Esophagus muscularis mucosa (tissue), 4 donors: ENCODE measurements at places on chromosomes 3 and 15. TPM values are rescaled to one million over a fixed set of nuclear protein-coding genes. Genes with fewer than 3 reads are reported as not detected.

DNA sequence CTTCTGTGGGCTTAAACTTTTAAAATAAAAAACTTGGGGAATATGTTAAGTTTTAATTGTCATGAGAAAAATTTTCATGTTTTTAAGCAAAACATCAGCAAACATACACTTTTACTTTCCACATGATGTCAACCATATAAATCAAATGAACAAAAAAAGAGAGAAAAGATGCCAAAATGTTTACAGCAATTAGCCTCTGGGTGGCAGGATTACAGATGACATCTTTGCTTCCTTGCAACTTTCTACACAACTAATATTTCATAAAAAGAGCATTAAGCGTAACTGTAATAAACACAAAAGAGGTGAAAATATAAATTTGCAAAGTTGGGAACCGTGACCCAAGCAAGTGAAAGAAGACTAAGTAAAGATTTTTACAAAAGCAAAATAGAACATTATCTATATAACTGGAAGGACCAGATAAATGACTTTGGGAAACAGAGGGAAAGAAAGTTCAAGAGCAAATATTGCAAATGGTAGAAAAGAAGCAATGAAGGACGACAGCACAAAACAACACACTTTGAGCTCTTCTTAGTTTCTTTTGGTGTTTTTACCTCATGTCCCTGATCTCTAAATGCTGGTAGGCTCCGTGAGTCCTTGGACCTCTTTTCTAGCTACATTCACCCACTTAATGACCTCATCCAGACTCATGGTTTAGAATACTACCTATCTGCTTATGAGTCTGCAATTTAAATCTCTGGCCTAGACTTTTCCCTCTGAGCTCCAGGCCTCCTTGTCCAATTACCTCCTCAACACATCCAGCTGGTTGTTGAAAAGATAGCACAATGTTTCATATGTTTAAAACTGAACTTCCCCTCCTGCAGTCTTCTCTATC lies 9.4 kb downstream of the TP53BP1 start:
- H3K4me3 ChIP-seq: no peak overlapping the region
- no peak overlapping the region for H3K27ac ChIP-seq
- DNase-seq: no peak
- H3K4me1 ChIP-seq: no peaks in the 10 kb centered on the region
- peaks cover 60% of the 10 kb centered on the region for H3K36me3 ChIP-seq

DNA sequence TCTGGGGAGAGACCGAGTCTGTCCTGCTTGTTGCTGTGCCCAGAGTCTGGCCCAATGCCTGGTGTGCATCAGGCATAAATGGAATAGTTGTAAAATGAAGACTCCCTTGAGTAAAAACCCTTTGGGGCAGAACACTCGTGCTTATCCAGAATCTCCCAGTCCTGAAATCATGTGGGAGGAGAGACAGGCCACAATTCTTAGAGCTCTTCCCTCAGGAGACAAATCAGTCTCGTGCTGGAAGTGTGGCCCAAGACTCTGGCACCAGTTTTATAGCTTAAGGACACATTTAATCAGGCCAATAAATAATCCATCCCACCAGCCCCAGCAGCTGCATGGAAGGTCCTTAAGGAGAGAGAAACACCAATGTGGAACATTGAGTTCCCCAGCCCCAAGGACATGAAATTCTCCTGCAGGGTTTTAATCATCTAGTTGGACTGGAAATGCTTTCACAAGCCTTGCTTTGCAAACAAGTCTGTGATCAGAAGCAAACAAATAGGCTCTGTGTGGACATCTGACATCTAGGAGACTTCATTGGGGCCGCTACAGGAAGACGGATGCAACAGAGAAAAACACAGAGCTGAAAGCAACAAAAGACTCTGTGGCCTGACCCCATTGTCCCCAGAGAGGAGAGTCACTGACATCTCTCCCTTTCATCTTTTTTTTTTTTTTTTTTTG lies 70.4 kb downstream of the LSM3 start:
- H3K4me3 ChIP-seq: no peak overlapping the region
- H3K27ac ChIP-seq: no peak overlapping the region
- DNase-seq: no peak
- H3K36me3 ChIP-seq: no peaks in the 10 kb centered on the region
- H3K27me3 ChIP-seq: no peaks in the 10 kb centered on the region

GRCh38 chr15:100169615-100170290 lies 172.0 kb downstream of the ADAMTS17 start:
- DNase-seq: no peak
- no peaks in the 10 kb centered on the region for H3K36me3 ChIP-seq
- peaks cover 59% of the 10 kb centered on the region for H3K4me1 ChIP-seq
- peak overlapping the region; percentile 15 for H3K27ac ChIP-seq

- no peaks in the 10 kb centered on the region for H3K27me3 ChIP-seq
- no peak overlapping the region for H3K27ac ChIP-seq
- no peaks in the 10 kb centered on the region for H3K36me3 ChIP-seq
Observed at GRCh38 chr3:174287705-174288104, 571.4 kb upstream of the NAALADL2 start.

DNA sequence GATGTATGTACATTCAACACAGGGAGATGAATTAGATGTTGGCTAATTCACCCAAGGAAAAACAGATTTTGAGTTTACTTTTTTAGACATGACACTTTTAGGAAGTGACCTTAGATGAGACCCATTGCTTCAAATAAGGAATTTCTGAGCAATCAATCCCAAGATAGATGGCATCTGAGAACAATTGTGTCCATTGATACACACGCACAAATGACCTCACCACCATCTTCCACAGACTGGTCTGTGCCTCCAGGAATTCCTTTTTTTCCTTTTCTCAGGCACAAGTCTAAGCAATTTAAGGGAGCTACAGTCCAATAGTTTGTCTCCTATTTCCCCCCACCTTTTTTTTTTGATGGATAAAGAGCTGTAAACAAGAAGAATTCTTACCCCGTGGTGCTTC lies 265.3 kb downstream of the TBL1XR1 start:
- no peaks in the 10 kb centered on the region for H3K36me3 ChIP-seq
- H3K4me1 ChIP-seq: no peaks in the 10 kb centered on the region
- H3K4me3 ChIP-seq: no peak overlapping the region
- DNase-seq: no peak
- H3K27ac ChIP-seq: no peak overlapping the region

GRCh38 chr3:184176377-184177330 lies 2.0 kb downstream of the AP2M1 start:
- H3K4me3 ChIP-seq: peak overlapping the region; percentile 100
- H3K27ac ChIP-seq: peak overlapping the region; percentile 95
- peaks cover 55% of the 10 kb centered on the region for H3K36me3 ChIP-seq
- peaks cover 61% of the 10 kb centered on the region for H3K4me1 ChIP-seq
- no peak for DNase-seq
- no peaks in the 10 kb centered on the region for H3K27me3 ChIP-seq

DNA sequence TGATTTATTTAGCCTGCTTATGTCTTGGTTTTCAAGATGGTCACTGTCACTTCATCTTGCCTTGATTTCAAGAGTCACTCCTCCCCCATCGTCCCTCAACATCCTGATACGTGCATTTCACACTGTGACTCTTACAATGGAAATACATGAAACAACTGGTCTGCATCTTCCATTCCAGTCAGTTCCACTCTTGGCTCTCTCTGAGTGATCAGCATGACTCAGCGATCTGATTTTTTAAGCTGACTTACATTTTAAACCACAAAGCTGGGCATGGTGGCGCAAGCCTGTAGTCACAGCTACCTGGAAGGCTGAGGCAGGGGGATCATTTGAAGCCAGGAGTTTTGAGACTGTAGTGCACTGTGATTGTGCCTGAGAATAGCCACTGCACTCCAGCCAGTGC lies 271.2 kb upstream of the ROPN1 start:
- DNase-seq: no peak
- H3K27ac ChIP-seq: no peak overlapping the region
- no peaks in the 10 kb centered on the region for H3K36me3 ChIP-seq
- H3K27me3 ChIP-seq: no peaks in the 10 kb centered on the region
- no peak overlapping the region for H3K4me3 ChIP-seq

DNA sequence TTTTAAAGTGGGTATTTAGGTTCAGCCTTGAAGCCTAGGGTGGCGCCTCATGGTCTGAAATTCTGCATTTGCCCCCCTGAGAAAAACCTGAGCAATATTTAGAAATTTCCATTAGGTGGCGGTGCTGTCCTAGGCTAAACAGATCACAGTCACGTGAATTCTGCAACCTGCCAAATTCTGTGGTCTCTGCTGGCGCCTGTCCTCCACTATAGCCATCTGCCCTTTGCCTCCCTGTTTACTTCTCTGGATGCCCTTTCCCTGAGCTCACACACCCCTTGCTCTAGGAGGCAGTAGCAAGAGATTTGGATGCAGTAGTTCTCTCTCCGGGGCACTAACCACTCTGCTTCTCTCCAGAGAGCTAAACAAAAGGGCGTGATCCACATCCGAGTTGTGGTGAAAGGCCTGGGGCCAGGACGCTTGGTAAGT lies 9.1 kb downstream of the MRPS11 start:
- H3K36me3 ChIP-seq: peaks cover 93% of the 10 kb centered on the region
- no peak for DNase-seq
- no peaks in the 10 kb centered on the region for H3K27me3 ChIP-seq
- no peak overlapping the region for H3K4me3 ChIP-seq

GRCh38 chr15:51401051-51401780 lies 59.8 kb downstream of the GLDN start:
- peaks cover 8% of the 10 kb centered on the region for H3K4me1 ChIP-seq
- H3K36me3 ChIP-seq: no peaks in the 10 kb centered on the region
- no peak overlapping the region for H3K27ac ChIP-seq
- H3K4me3 ChIP-seq: no peak overlapping the region
- no peak for DNase-seq
- H3K27me3 ChIP-seq: no peaks in the 10 kb centered on the region

GRCh38 chr3:33980252-33980651 lies 181.8 kb downstream of the PDCD6IP start:
- no peak overlapping the region for H3K4me3 ChIP-seq
- H3K36me3 ChIP-seq: no peaks in the 10 kb centered on the region
- no peak overlapping the region for H3K27ac ChIP-seq

- H3K27me3 ChIP-seq: no peaks in the 10 kb centered on the region
- peaks cover 9% of the 10 kb centered on the region for H3K4me1 ChIP-seq
- no peaks in the 10 kb centered on the region for H3K36me3 ChIP-seq
- H3K27ac ChIP-seq: no peak overlapping the region
Observed at GRCh38 chr3:16551342-16551976, 38.0 kb upstream of the RFTN1 start.

- H3K4me3 ChIP-seq: no peak overlapping the region
- peaks cover 15% of the 10 kb centered on the region for H3K4me1 ChIP-seq
- H3K27ac ChIP-seq: peak overlapping the region; percentile 15
- H3K27me3 ChIP-seq: no peaks in the 10 kb centered on the region
- H3K36me3 ChIP-seq: no peaks in the 10 kb centered on the region
- DNase-seq: no peak
Observed at GRCh38 chr3:72161881-72162595, 377.1 kb upstream of the PROK2 start.

GRCh38 chr3:129015388-129016105 lies 14.4 kb downstream of the EFCC1 start:
- H3K36me3 ChIP-seq: no peaks in the 10 kb centered on the region
- peak overlapping the region; percentile 61 for H3K27ac ChIP-seq
- DNase-seq: no peak
- H3K4me3 ChIP-seq: no peak overlapping the region
- peaks cover 33% of the 10 kb centered on the region for H3K4me1 ChIP-seq

DNA sequence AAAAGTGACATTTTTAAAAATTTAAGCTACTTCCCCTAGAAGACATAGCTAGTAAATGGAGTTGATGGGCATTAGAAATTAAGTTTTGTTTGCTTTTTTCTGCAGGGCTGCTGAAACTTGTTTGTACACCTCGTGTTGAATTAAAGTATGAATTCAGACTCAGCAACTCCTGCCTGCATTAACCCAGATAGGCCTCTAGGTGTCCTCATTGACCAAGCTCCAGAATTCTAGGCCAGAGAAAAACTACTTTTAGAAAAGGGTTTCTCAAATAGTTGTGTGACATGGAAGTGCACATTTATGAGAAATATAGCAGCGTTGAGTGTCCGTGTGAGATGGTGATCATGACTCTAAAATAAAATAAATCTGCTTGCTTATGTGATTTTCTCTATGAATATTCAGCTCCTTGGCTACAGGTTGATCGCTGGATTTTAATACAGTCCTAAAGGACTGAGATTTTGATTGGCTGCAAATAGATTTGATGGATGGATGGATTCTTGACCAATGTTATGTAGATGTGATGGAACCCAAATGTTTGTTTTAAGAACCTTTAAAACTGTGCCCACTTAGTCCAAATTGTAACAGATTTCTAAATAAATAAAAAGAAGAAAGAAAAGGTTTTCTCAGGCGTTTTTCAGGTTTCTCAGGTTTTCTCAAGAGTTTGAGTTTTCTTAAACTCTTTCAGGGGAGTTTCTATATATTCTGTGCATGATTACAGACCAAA lies 39.4 kb upstream of the LMOD3 start:
- H3K4me1 ChIP-seq: no peaks in the 10 kb centered on the region
- H3K27me3 ChIP-seq: no peaks in the 10 kb centered on the region
- H3K36me3 ChIP-seq: no peaks in the 10 kb centered on the region
- no peak overlapping the region for H3K27ac ChIP-seq

- peaks cover 5% of the 10 kb centered on the region for H3K4me1 ChIP-seq
- no peaks in the 10 kb centered on the region for H3K36me3 ChIP-seq
- DNase-seq: no peak
- H3K27ac ChIP-seq: no peak overlapping the region
Observed at GRCh38 chr15:90113166-90113565, 10.9 kb upstream of the IDH2 start.

DNA sequence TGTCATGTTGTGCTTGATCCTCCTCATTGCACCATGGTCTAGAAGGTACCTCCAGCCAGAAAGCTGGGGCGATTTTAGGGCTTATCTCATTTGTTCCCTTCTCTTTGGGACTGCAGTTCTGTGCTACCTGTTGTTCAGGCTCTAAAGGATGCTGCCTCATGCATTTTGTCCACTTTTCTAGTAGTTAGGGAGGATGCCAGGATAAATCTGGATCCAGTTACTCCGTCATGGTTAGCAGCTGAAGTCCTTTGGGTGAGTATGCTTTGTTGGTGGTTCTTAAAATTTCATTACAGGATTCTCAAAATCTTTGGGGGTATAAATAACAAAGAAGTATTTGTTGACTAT lies 8.9 kb downstream of the AKAP13 start:
- H3K27ac ChIP-seq: peak overlapping the region; percentile 7
- H3K36me3 ChIP-seq: no peaks in the 10 kb centered on the region
- DNase-seq: no peak
- no peak overlapping the region for H3K4me3 ChIP-seq

GRCh38 chr3:197376735-197377555 lies 78.5 kb upstream of the DLG1 start:
- no peaks in the 10 kb centered on the region for H3K36me3 ChIP-seq
- no peak for DNase-seq
- no peak overlapping the region for H3K27ac ChIP-seq
- no peak overlapping the region for H3K4me3 ChIP-seq
- H3K27me3 ChIP-seq: no peaks in the 10 kb centered on the region

The SOX2 gene
- 7.3 TPM for total RNA-seq

The MAGI1 gene
- 35.1 TPM for total RNA-seq

The SYNPR gene
- total RNA-seq: not detected

The CYP8B1 gene
- not detected for total RNA-seq

The CCDC33 gene
- total RNA-seq: not detected

The PPP1R14D gene
- not detected for total RNA-seq

The ZPLD1 gene
- 0.26 TPM for total RNA-seq

The ABHD14A gene
- 10.0 TPM for total RNA-seq
